ENCODE measurements at places on chromosomes 11 and 22.

- no peak for DNase-seq
Measured at GRCh38 chr22:48321986-48322545, 1505.6 kb downstream of the BRD1 start.

- no peak for DNase-seq
Measured at GRCh38 chr11:73072935-73073481, 69.1 kb downstream of the FCHSD2 start.

DNA sequence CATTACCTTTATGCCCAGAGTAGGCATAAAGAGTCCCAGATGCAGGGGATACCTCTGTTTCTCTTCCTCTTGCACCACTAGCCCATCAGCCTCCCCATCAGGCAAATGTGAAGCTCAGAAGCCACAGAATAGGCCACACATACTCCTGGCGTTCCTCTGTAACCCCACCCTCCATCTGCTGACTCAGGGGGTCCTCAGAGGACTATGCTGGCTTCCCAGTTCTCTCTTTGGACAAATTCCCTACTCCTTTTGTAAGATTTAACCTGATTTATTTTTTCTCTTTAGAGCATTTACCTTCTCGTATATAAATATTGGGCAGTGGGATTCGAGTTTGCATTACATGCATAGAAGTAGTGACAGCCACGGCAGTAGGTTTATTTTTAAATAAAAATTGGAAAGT lies 262.3 kb upstream of the CADM1 start:
- no peak for DNase-seq

- DNase-seq = no peak
Measured at GRCh38 chr11:116066777-116067176, 562.6 kb upstream of the CADM1 start.

DNA sequence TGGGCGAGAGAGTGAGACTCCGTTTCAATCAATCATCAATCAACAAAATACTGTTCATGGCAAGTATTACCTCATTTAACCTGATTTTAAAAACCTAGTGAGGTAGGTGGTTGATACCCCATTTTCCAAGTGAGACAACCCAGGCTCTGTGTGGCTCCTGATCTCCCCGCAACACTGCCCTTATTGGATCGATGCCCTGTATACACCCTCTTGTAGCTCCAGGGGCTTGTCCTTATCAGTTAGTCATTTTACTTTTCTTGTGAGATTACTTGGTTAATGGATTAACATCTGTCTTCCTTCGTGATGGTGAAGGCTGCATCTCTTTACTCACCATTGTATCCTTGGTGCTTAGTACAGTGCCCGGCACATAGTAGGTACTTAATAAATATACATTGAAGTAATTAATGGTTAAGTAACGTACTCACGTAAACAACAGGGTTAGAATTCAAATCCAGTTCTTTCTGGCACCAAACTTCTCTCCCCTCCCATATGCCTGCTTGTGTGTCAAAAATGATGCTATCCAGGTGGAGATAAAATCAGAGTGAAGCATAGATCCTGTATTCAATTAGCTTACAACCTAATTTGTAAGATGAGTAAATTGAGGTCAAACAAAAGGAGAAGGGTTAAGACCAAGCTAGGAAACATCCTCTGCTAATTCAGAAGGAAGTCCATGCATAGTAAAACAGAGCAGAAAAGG lies 1.8 kb upstream of the PRG2 start:
- DNase-seq = no peak

GRCh38 chr11:112315057-112315720 lies 54.5 kb upstream of the PLET1 start:
- no peak for DNase-seq

GRCh38 chr11:69080257-69080995 lies 31.7 kb downstream of the TPCN2 start:
- no peak for DNase-seq

DNA sequence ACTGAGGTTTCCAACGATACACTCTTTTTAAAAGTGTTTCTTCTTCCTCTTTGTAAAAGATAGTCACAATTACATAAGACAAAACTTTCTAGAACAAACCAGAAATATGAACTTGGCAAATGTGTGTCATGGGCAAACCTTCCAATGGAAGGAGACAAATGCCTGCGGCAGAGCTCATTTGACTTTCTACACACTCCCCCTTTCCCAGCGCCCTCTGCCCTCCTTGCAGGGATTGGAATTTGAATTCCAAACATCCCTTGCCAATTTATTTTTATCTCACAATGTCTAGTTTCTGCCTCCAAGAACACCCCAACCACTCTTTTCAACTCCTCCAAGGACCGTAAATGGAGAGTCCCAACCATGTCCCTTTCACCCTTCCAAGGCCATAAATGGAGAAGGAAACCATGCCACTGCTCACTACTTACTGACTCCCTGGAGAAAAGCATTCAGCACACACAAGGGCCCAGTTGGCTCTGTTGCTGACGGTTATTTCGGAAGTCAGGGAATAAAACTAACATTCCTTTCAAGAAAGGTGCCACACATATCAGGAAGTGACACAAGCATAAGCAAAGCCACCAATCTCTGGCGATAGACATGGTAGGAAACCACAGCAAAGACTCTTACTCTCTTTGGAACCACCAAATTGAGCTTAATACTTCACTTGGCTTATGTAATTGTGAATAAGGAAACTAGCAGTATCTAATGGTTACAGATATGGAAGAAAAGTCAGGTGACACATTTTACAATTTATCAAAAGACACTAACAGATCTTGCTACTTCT lies 15.0 kb upstream of the ESAM start:
- DNase-seq = no peak

DNA sequence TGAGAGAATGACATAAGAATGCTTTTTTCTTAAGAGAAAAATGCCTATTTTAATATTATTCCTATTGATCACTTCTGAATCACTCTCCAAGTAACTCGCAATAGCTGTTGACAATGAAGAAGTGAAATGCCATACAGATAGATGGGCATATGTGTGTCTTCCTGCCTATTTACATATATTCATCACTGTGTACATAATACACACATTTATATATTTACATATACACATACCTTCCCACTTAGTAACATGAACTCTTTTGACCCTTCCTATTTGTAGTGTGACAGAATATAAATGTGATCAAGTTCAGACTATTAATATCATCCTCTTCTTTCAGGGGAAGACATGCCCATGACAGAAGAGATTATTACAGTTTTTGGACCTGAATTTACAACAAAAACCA lies 756.7 kb downstream of the DLG2 start:
- DNase-seq = no peak

- DNase-seq = no peak
Measured at GRCh38 chr11:113505541-113506375, 30.6 kb upstream of the DRD2 start.

- DNase-seq = no peak
Measured at GRCh38 chr11:93652161-93652597, 9.3 kb upstream of the CEP295 start.

GRCh38 chr11:108880510-108880909 lies 215.6 kb downstream of the DDX10 start:
- no peak for DNase-seq

- no peak for DNase-seq
Measured at GRCh38 chr11:14248580-14248981, 110.4 kb downstream of the RRAS2 start.

DNA sequence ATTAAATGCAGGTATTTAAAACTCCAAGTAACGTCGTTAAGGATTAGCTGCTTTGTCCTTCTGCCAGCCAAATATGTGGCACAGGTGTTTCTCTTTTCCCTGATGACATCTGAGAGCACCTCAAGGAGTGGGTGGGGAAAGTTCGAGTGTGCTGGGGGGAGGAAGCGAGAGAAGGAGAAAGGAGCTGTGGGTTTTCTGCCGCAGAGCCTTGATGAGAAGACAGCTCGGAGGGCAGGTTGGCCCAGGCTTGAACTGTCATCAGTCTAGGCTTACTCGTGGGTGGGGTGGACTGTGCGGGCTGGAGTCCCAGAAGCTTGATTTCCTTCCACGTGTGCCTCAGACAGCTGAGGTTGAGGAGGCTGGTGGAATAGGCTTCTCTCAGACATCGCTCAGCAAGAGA lies 15.2 kb upstream of the SORL1-AS1 start:
- peak; percentile 81 for DNase-seq

GRCh38 chr11:60922906-60923305 lies 1.4 kb upstream of the TMEM132A start:
- DNase-seq = no peak

- DNase-seq = no peak
Measured at GRCh38 chr22:44260216-44261035, 52.3 kb downstream of the SHISAL1 start.

- no peak for DNase-seq
Measured at GRCh38 chr11:94654201-94654600, 87.0 kb downstream of the PIWIL4 start.
